ENCODE measurements at places on chromosomes 7 and 10.

GRCh38 chr7:151431281-151431767 is 8.6 kb downstream of the CRYGN start:
- no peak for DNase-seq

- DNase-seq, result no peak
These were observed 2.0 kb downstream of the NDUFB2 start for GRCh38 chr7:140698477-140698876.

DNA sequence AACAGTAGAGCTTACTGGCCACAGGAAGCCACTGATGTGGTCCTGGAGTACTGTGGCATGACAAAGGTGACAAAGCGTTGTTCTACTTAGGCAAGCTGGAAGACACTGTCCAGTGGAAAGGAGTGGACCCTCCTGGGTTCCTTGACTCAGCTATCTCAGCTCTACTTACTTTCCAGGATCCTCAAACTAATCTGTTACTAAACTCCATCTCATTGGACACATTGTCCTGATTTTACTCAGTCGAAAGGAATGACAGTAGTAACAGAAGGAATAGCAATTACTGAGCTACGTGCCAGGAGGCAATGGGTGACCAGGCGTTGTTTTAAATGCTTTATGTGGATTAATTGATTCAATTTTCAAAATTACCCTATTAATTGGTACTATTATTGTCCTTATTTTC is 41.6 kb downstream of the ABLIM1 start:
- no peak for DNase-seq

DNA sequence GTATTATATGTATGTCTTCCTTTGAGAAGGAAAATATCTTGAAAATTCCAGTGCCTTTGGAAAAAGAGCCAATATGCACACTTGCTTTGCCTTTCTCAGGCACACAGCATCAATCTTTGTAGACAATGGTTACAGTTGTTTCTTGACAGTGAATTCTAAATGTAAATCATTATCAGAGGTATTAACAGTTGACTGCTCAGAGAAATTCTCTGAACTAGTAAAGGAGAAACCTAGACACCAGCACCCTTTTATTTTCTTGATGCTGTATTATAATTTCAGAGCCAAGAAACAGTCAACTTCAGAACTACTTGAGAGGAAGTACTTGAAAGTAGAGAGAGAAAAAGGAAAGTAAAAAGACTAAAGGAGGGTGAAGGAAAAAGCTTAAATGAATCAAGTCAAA is 185.8 kb upstream of the SMIM30 start:
- no peak for DNase-seq

DNA sequence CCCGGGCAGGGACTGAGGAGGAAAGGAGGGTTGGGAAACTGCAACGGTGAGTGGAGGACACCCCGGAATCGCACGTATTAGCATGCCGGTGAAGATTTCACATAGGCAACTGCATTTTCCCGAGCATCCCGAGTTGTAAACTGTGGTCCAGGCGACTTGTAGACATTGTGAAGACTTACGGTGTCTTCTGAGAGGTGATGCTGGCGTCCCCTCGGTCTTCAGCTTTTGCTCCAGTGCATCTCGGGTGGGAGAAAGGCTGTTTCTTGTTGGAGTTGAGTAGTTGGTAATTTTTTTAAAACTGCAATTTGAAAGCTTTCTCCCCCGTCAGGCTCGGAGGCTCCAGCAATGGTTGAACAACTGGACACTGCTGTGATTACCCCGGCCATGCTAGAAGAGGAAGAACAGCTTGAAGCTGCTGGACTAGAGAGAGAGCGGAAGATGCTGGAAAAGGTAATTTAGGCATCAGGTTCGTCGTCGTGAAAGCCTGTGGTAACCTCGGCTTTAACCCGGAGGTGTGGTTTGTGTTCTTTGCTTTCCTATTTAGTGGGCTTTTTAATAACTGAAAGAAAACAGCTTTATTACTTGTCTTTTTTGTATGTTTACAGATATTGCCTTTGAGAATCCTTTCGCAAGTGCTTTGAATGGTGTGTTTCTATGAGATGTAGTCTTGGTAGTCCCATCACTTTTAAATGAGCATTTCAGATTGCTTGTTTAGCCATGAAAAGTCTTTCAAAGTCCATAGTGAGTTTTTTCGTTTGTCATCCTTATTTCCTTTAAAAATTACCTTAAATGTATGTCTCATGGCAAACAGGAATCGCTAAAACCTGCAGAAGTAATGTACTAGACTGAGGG is 687 bp downstream of the HELLS start:
- DNase-seq, result no peak

DNA sequence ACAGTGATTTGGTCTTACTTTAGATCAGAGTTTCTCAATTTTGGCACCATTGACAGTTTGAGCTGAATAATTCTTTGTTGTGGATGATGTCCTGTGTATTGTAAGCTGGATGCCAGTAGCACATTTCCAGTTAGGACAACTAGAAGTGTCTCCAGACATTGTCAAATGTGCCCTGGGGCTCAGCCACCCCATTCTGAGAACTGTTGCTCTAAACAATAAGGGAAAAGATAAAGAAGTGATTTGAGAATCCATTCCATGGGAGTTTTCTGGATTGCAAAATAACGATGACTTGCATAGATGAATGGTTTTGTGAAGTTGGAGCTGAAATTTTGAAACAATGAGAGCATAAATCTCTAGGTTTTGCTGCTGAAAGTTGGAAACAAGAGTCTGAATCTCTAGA is 44.6 kb downstream of the NUP205 start:
- DNase-seq, result no peak

- DNase-seq, result no peak
These were observed 5.3 kb downstream of the VAX1 start for GRCh38 chr10:117132751-117133231.
